ENCODE measurements at places on chromosomes 4 and X. TPM values are rescaled to one million over a fixed set of nuclear protein-coding genes. Genes with fewer than 3 reads are reported as not detected.

GRCh38 chr4:74794382-74795010 lies at the start of gene BTC:
Gene BTC, minus strand, starts transcription at chr4:74794523. Its CDS starts 198 bp downstream, at chr4:74794325.
- peak; percentile 20 for DNase-seq

DNA sequence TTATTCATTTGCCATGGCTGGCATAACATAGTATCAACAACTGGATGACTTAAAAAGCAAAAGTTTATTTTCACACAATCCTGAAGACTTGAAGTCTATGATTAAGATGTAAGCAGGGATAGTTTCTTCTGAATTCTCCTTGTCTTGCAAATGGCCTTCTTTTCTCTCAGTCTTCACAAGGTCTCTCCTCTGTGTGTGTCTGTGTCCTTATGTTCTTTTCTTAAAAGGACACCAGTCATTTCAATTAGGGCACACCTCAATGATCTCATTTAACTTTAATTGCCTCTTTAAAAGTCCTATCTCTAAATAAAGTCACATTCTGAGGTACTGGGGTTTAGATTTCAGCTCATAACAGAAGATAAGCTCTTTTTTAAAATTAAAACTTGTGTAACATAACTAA lies 399.7 kb downstream of the PABPC4L start:
- DNase-seq: no peak

DNA sequence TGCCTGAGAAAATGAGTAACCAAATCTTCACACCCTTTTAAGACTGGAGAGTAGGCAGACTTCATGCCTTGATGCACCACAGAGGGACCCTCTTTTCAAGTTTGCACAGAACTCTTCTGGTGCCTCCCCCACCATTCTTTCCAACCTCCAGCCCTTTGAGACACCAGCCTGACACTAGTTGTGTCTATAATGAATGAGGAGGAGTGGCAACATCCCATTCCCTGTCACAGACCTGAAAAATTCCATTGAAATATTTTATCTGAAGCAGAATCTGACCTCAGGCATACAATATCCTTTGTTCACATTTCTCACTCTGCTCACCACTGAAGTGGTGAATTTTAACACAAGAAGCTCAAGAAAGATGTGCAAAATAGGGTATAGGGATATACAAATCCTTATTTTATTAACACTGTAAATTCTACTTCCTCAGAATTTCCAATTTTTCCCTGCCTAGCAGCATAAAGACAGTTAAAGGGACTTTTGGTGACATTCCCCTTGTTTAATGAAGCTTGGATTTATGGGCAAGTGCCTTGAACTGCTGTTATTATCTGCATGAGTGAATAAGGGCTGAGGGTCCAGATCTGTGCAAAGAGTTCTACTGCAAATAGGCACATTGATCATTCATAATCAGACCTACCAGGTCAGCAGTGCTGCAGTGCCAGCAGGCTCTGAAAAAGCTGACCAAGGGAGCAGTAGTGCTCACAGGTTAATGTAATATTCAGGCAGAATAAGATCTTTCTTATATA lies 149.9 kb upstream of the PAQR3 start:
- DNase-seq: no peak

DNA sequence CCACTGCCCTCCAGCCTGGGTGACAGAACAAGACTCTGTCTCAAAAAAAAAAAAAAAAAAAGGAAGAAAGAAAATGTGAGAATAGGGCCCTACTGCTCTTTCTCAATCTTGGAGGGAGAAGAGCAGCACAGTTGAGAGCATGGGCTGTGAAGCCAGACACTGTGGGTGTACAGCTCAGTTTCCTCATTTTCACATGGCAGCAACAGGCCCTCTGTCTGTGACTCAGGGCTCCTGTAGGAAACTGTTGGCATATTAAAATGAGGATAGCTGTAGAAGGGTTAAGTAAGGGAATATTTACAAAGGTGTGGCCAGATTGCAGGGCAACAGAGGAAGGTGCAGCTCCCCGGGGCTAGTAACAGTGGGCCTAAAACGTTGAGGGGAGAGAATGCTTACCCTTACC lies 3.4 kb downstream of the AKAP14 start:
- no peak for DNase-seq

The NAA10 gene
- total RNA-seq: 119 TPM
